Progenitor cell of endocrine pancreas (in vitro differentiated cells): ENCODE measurements at places on chromosomes 4 and X.

DNA sequence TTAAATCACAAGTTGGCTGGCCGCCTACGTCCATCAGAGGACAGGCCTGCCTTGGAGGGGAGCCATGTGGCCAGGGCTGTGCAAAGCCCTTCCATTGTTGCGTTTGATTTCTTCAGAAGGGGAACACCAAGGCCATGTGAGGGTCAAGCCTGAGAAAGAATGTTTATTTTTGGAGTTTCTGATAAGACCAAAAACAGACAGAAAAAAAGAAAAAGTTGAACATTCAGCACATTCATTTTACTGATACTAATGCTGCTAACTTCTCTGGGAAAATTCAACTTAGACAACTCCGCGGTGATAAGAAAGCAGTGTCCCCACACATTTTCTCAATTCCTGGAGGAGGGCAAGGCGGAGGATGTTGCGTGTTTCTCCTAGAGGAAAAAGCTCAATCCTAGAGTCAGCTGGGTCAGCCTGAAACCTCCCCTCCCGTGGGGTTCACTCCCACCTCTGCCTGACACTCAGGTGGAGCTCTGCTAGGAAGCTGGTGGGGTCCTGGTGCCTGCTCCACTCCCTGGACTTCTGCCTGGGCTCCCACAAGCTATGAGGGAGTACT lies 63.5 kb downstream of the ANAPC4 start:
- no peak for DNase-seq

GRCh38 chr4:145868637-145869409 lies 69.8 kb downstream of the ZNF827 start:
- DNase-seq, result no peak

DNA sequence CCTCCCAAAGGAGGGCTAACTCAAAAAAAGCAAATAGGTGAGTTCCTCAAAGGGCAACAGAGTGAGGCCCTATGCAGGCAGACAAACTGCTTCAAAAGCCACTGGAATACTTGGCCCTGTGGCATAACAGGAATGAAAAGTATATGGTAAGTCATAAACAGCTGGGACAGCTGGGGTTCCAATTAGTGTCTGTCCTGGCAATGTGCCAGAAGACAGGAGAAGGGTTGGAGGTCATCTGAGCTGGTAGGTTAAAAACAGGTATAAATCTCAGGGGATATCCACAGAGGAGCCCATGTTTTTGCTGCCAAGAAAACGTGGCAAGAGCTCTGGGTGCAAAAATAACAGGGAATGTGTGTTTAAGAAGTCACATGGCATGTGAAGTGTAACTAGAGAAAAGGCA lies 111.6 kb downstream of the APOOL start:
- DNase-seq, result no peak

DNA sequence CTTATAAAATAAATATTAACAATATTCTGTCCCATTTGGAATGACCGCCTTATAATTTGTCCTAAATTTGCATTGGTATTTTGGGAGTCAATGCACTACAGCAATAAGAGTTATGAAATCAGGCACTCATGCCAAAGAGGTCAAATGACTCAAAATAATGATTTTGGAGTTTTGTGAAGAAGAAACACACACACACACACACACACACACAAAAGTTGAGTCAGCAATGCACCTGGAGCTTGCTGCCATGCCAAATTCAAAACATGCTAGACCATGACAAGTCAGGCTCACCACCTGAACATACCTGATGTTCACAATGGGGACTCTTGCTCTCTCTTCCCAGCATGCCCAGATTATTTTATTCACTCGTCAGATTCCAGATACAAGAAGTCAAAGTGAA lies 56.7 kb downstream of the PROM1 start:
- DNase-seq, result no peak

GRCh38 chr4:88158489-88159228 lies at the start of gene ABCG2:
TSS of gene ABCG2 (minus strand) at chr4:88158639. CDS start at chr4:88139995, 18,644 bp downstream.
- peak; percentile 24 for DNase-seq

- no peak for DNase-seq
Measured at GRCh38 chr4:98793658-98794057, 135.2 kb upstream of the TSPAN5 start.
